Inflammatory macrophage treated with lipopolysaccharide for 4 hours (primary cell): ENCODE measurements at places on chromosomes 11 and 22.

GRCh38 chr11:65315866-65316226, 1.2 kb downstream of the CDC42EP2 start:
- no peak for DNase-seq

GRCh38 chr11:119206511-119207414, 624 bp downstream of the CBL start:
- DNase-seq = peak; percentile 47

DNA sequence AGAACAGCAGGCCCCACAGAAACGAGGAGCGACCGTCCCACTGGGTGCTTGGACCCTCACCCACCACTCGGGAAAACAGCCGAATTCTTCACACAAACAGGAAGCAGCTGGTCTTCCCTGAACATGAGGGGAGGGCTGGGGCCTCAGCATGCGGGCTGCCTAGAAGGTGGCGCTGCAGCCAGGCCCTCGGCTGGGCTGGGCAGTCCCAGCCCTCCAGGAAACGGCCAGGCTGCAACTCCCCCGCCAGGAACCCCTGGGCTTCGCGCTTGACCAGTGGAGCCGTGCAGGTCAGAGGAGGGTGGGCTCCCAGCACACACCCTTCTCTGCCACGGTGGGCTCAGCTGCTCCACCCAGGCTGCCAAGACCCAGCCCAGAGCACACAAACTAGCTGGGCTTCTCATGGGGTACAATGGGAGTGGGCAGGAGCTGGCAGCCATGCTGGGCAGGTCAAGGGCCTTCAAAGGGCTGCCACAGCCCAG, 29.6 kb downstream of the IGF2 start:
- DNase-seq = no peak

- DNase-seq = no peak
These were observed 9.6 kb upstream of the CD248 start for GRCh38 chr11:66326261-66327111.

GRCh38 chr11:119895981-119896380, 167.0 kb upstream of the NECTIN1 start:
- DNase-seq = no peak

DNA sequence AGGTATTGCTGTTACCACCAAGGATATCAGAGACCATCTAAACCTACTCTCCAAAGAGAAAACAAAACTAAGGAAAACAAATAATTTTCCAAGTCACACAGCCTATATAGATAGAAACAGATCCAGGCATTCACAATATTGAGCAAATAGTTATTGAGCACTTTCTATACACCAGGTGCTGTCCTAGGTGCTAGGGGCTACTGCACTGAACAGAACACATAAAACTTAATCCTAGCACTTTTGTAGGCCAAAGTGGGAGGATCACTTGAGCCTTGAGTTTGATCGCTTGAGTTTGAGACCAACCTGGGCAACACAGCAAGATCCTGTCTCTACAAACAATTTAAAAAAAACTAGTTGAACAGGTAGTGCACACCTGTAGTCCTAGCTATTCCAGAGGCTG, 44.6 kb downstream of the SERGEF start:
- no peak for DNase-seq

DNA sequence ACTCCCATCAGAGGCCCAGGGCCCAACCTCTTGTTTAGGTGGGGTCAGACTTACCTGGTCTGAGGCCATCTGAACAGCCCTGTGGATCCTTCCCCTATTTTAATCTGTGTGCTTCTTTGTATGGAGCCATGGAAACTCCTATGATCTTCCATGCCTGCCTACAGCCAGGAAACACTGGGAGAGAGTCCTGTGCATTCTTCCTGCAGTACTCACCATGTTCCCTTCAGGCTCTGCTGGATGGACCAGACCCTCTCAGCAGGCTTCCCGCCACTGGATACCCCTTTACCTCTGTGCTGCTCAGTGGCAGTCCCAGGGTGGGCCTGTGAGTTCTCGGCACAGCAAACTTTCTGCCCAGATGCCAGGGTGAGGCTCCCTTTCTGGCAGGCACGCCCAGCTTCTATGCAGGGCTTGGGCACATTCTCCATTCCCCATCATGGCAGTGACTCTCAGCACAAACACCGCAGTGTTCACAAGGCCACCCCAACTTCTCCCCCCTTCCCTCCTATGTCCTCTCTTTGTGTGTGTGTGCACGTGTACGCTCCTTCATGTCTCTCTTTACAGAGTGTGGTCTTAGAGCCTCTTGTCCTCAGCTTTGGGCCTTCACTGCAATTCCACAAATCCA, 34.8 kb downstream of the NEU3 start:
- DNase-seq = no peak

DNA sequence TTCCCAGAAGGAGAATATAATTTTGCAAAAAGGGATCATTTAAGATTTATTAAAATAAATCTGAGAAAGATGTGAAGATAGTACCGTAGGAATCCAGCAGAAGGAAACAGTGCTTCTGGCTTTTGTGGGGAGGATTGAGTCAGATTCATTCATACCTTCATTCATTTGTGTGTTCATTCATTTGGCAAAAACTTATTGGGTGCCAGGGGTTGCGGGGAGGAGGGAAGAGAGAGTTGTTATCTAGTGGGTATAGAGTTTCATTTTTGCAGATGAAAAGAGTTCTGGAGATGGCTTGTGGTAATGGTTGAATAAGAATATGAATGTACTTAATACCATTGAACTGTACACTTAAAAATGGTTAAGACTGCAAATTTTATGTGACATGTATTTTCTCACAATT, 31.1 kb downstream of the BMAL1 start:
- DNase-seq = no peak

- peak; percentile 66 for DNase-seq
These were observed 36.4 kb downstream of the PACSIN2 start for GRCh38 chr22:42978453-42979103.

DNA sequence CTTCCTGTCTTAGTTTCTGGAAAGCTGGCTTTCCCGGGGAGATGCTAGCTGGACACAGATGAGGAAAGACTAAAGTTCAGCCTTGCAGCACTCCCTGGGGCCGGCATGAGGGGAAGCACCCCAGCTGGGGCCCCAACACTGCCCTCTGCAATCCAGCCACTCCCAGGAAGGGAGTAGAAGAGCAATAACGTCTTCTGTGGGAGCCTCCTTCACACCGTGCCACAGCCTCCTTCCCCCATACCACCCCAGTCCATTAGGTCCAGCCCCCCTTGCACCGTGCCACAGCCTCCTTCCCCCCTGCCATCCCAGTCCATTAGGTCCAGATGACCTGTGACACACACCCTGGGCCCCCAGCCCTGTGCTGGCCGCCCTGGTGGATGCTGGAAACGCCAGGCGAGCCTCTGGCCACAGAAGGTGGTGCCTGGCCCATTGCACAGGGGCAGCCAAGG, 44.1 kb upstream of the PRDM11 start:
- no peak for DNase-seq

GRCh38 chr22:20656902-20657836, 116.7 kb upstream of the SERPIND1 start:
- DNase-seq = no peak

DNA sequence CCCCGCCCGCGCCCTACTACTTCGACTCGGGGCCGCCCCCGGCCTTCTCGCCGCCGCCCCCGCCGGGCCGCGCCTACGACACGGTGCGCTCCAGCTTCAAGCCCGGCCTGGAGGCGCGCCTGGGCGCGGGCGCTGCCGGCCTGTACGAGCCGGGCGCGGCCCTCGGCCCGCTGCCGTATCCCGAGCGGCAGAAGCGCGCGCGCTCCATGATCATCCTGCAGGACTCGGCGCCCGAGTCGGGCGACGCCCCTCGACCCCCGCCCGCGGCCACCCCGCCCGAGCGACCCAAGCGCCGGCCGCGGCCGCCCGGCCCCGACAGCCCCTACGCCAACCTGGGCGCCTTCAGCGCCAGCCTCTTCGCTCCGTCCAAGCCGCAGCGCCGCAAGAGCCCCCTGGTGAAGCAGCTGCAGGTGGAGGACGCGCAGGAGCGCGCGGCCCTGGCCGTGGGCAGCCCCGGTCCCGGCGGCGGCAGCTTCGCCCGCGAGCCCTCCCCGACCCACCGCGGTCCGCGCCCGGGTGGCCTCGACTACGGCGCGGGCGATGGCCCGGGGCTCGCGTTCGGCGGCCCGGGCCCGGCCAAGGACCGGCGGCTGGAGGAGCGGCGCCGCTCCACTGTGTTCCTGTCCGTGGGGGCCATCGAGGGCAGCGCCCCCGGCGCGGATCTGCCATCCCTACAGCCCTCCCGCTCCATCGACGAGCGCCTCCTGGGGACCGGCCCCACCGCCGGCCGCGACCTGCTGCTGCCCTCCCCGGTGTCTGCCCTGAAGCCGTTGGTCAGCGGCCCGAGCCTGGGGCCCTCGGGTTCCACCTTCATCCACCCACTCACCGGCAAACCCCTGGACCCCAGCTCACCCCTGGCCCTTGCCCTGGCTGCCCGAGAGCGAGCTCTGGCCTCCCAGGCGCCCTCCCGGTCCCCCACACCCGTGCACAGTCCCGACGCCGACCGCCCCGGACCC, 17.4 kb upstream of the ACR start:
- no peak for DNase-seq

DNA sequence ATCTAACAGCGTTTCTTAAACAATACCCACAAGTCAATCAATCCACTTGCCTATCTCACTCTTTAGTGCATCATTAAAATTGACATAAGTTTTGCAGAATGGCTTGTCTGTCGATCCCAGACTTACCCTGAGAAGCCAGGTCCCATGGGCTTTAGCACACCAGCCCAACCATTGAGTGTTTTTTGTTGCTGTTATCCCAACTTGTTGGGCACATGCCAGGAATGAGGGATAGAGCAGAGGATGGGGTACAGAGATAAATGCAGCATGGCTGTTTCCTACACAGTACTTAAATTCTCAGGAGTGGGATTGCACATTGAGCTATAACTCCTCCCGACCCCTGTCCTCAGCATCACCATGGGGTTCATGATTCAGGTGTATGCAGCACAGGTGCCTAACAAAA, 64.2 kb upstream of the RASSF10 start:
- no peak for DNase-seq

GRCh38 chr11:78533399-78533798, 41.3 kb downstream of the NARS2 start:
- peak; percentile 62 for DNase-seq
